Stimulated activated CD4-positive, alpha-beta T cell treated with anti-CD3 and anti-CD28 coated beads, Interleukin-4, amount 100 ng/mL, for 24 hours (primary cell): ENCODE measurements at places on chromosomes 2 and 18.

DNA sequence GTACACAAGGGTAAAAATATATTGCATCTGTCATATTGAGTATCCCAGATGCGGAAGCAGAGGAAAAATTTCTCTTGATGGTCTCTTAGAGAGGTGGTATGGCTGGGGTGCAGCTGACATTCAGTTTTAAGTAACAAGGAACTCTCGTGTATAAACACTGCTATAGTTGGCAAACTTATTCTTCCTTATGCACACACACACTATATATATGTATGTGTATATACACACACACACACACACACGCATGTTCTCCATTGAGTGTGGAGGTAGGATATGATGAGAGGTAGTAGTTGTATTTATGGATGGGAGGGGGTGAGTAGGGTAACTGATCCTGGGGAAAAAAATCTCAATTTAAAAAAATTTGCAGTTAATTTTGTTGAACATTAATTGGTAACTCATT, 10.6 kb downstream of the PHLPP1 start:
- DNase-seq = no peak

DNA sequence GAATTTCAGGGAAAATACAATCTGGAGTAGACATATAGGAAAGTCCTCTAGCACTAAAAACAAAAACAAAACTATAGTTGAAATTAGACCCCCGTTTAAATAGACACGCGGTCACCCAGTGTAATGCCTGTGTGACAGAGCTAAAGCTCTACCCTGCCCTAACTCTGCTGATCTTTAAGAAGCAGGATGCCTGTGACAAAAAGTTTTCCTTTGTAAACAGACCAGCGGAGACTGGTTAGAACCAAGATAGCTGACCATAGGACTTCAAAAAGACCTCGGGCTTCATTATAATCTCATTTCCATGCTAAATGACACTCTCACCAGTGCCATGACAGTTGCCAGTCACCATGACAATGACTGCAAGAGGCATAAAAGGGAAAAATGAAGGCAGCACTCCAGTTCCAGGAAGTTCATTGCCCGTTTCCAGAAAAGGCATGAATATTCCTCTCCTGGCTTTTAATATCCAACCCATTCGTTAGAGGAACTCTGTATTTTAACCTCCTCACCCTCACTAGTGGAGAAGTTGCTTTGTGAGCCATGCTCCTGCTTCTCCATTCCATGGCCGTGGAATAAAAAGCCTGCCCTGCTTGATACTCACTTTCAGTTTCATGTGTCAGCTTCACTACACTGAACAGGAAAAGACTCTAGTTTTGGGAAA, 157.2 kb upstream of the COPS8 start:
- no peak for DNase-seq

DNA sequence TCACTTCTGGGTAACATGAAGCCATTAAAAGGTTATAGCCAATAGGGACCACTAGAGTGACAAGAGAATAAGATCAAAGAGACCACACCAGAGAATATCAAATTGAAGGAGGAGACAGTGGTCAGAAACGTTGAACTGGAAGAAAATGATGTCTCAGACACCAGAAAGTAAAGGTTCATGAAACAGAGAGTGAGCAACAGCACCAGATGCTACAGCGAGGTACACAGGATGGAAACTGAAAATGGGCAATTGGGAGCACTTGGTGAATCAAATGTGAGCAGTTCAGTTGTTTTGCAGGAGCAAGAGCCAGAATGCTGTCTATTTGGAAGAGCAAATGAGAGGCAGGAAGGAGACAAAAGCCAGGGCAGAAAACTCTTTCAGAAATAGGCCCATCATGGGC, 162.6 kb downstream of the SS18 start:
- DNase-seq = no peak

DNA sequence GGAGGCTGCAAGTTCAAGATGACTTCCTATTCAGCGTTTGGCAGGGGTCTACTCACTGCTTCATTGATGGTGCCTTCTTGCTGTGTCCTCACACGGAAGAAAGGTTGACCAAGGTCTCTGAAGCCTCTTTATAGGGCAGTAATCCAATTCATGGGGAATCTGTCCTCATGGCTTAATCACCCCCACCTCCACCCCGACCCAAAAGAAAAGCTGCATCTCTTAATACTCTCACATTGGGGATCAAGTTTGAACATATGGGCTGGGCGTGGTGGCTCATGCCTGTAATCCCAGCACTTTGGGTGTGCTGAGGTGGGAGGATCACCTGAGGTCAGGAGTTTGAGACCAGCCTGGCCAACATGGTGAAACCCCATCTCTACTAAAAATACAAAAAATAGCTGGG, 36.4 kb upstream of the HNMT start:
- DNase-seq = no peak

- DNase-seq = no peak
Observed at GRCh38 chr2:53252115-53252514, 515.5 kb upstream of the CHAC2 start.

DNA sequence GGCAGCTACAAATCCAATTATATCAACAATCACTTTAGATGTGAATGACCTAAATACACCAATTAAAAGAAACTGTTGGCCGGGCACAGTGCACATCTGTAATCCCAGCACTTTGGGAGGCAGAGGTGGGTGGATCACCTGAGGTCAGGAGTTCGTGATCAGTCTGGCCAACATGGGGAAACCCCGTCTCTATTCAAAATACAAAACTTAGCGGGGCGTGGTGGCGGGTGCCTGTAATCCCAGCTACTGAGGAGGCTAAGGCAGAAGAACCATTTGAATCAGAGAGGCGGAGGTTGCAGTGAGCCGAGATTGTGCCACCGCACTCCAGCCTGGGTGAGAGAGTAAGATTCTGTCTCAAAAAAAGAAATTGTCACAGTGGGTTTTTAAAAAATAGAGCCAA, 49.5 kb downstream of the ATL2 start:
- no peak for DNase-seq

GRCh38 chr2:46067501-46068305, 229.5 kb upstream of the EPAS1 start:
- no peak for DNase-seq

- no peak for DNase-seq
Observed at GRCh38 chr2:126843081-126843480, 55.6 kb upstream of the TEX51 start.

- DNase-seq = no peak
Observed at GRCh38 chr18:59238385-59238784, 18.4 kb downstream of the GRP start.

DNA sequence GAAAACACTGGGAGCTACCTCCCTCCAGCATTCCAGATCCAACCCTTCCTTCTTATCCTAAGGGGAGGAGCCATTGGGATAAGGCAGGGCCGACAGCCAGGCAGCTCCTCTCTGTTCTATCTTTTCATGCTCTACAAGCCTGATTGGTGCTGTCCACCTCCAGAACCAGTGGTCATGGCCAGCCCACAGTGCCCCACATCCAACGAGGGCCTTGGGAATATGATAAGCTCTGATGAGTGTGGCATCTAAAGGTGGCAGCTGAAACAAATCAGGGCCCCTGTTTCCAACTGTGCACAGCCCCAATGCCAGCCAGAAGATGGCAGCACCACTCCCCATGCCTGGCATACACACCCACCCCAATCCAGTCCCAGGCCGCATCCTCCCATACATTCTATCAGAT, 329.3 kb downstream of the C1D start:
- no peak for DNase-seq

GRCh38 chr2:218219934-218220333, 2.9 kb downstream of the ARPC2 start:
- DNase-seq = no peak

DNA sequence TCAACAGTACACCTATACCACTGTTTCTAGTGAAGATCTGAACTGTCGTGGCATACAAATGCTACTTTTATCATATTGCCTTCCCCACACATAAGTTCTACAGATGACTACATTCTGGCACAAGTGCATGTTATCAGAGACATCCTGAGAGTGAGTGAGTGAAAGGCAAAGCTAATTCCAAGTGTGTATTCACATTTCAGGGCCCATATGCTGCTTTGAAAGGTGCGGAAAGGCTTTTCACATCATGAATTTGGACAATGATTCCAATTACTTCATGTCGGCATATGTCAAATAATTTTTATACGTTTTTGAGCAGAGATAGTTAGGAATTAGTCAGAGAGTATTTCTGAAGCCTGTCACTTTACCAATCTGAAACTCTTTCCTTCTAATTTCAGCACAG, 101.7 kb downstream of the GAREM1 start:
- no peak for DNase-seq

DNA sequence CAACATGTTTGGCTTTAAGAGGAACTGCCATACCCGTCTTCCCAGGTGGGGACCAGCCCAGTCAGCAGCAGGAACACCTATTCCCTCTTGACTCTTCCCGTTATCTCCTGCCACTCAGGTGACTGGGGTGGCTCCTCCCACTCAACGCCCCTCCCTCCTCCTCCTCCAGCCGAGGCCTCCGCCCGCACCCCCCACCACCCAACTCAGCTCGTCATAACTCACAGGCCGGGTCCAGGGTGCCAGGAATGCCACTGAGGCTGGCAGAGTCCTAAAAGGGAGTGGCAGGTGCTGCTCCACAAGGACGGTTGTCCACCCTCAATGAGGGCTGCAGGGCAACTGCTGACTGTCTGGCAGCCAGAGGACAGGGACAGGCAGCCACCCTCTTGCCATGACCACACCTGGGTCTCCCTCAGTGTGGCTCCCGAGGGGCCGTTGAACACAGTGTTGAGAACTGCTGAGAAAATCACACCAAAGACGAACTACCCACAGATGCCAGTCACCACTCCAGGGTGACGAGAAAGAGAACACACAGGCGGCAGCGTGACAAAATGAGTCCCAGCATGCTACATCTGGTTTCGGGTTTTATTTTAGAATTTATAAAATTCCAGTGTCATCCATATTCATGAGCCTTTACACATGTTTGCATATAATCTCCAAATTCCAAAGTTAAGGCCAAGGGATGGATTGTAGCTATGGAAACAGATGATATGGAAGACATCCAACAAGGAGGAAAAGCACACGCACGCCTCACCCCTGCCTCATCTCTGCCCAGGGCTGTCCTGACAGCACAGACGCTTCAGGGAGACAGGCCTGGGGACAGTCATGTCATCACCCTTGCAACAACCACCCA, 38.5 kb downstream of the ANO7 start:
- no peak for DNase-seq

GRCh38 chr2:204909791-204910190, 364.5 kb downstream of the PARD3B start:
- DNase-seq = no peak

DNA sequence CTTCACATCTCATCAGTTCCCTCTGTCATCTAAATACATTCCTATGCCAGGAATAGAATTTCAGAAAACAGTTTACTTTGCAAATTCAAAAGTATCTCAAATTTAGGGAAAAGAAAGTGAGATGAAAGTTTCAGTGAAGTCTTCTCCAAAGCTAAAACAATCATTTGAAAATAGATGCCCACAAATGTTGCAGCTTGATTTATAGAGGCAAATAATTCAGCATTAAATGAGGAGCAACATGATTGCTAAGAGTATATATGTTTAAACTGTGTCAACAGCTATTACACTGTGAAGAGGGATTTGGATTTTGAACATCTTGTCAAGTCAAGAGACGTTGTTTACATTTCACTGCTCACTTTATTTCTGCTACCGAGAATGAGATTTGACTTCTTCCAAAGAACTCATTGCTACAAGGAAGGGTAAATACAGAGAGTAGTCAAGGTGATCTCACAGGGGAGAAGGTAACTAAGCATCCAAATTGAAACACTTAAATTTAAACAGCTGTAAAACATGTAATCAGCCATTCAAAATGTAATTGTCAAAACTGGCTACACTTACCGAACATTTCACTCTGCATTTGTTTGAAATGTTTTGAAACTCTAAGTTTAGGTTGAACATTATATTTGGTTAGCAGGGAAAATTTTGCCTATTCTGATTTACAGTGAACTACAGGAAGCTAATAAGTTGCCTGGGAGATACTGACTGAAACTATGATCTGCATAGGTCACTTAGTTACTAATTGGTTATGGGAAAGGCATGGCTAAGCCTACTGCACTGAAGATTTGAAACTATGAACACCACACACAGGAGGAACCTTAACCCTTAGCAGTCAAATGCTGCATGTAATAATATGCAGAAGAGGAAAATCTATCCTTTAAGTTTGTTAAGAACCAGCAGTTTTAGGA, 33.2 kb upstream of the GALNT3 start:
- DNase-seq = no peak

DNA sequence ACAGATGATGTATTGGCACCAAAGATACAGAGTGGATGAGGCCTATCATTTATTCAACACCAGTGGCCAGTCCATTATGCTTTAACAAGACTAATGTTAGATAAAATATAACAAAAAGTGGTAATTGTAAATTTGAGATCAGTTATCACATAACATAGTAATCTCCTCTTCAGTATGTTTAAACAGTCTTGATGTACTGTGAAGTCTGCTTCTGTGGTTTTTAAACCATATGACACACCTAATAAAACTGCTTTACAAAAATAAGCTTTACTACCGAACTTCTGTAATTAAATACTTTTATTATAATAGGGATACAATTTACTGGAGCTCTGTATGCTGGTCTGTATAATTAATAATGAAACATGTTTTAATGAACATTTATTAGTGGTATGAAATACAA, 2156.1 kb upstream of the CELF4 start:
- no peak for DNase-seq
